ENCODE measurements at places on chromosomes 4 and X.
A peak's percentile ranks its signal among the peaks of the same experiment; 100 is the strongest.

GRCh38 chr4:88007304-88008121, at the start of gene PKD2:
Gene PKD2, plus strand, starts transcription at chr4:88007635. Its CDS starts 99 bp downstream, at chr4:88007734.
- DNase-seq: peak; percentile 37

- no peak for DNase-seq
Observed at GRCh38 chr4:93747220-93747619, 81.3 kb upstream of the ATOH1 start.

- no peak for DNase-seq
Observed at GRCh38 chrX:51440365-51440764, 56.0 kb downstream of the NUDT11 start.

DNA sequence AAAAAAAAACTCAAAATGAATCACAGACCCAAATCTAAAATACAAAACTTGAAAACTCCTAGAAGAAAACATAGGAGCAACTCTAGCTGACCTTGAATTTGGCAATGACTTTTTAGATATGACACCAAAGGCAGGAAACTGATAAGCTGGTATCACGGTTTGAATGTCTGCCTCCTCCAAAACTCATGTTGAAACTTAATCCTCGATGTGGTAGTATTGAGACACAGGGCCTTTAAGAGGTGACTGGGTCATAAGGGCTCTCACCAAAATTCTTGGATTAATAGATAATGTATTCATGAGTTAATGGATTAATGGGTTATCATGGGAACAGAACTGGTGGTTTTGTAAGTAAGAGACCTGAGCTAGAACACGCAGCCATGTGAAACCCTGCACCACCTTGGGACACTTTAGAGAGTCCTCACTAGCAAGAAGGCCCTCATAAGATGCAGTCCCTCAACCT, 40.5 kb downstream of the FRYL start:
- no peak for DNase-seq

- no peak for DNase-seq
Observed at GRCh38 chr4:155419266-155419665, 42.5 kb upstream of the MAP9 start.

DNA sequence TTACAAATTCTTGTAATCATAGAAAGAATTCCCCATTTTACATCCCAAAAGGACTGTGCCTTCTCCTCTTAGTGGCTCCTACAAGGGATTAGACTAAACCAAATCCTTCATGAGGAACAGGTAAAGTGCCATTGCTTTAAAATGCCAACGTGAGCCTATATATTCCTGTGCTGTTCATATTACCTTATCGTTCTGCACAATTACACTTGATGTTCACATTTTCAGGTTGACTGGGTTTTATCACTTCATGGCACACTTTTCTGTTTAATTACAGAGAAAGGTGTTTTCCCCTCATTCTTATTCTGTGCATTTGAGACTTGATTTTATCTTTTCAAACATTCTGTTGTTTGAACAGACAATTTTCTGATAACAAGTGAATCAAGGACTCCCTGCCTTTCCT, 645.6 kb upstream of the FTHL17 start:
- no peak for DNase-seq

DNA sequence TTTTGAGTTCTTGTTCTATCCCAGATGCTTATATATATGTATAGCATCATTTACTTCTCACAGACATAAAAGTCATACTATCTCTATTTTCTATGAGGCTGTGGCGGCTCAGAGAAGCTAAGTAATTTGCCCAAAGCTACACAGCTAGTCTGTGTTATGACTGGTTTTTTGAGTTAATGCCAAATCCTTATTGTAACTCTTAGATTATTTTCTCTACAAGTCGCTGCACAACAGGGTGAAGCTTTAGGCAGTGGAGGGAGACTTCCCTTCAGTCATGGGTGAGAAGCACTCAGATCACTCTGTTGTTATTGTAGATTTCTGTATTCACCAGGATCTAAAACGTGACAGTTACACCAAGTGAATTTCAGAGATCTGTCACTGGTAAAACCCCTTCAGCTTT, 48.1 kb downstream of the WWC2 start:
- no peak for DNase-seq

DNA sequence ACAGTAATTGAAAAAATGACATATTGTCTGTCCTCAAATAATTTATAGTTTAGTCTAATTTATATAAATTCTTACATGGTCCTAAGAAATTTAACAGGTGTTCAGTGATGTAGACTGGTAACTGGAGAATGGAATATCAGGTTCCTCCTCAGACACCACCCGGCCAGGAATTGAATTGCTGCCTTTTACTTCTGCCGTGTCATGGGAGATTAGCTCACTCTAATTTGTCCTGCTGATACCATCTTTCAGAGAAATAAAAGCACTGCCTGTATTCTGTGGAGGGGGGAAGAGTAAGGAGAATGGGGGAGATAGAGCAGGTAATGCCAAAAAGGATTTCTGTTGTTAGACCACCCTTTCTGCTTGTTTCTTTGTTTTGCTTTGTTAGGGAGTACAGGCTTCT, 125.2 kb upstream of the KLHL4 start:
- no peak for DNase-seq

DNA sequence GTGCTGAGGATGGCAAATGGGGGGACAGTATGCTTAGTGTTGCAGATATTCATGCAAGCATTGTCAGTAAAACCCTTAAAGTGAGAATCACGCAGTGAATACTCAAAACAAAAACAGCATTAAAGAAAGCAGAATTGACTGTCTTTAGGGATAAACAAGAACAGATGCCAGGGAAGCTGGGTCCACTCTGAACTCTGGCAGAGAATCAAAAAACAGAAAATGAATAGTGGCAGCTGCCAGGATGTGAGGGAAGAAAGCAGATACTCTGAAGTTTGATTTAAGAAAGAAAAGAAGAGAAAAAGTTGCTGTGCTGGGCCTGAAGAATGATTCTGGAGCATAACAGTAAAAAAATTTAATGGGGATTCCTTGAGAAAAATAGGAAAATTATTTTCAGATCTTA, 131.5 kb downstream of the GABRA2 start:
- DNase-seq: no peak

DNA sequence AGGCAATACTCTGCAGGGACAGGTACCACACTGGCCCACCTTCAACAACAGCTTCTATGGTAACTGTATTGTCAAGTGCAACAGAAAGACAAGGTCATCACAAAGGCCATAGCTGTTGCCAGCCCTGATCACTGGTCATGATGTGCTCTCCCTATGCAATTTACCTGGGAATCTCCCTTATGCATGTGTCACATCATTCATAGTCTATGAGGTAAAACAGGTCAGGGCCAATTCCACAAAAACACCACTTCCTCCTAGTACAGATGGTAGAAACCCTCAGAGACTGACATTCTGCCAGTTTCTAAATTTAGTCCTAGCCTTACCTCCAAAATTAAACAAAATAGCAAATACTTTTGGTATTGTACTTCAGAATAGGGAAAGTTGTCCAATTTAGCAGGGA, 132.8 kb downstream of the MGST2 start:
- DNase-seq: no peak

GRCh38 chr4:151462554-151462953, 53.6 kb downstream of the FHIP1A start:
- no peak for DNase-seq

Data from central memory CD8-positive, alpha-beta T cell (primary cell).